NCI-H446 treated with DMSO at 0.1 percent for 48 hours (cell line): ENCODE measurements at places on chromosomes 3 and 15.

GRCh38 chr3:54086652-54087405 is 35.5 kb upstream of the CACNA2D3 start:
- no peak for DNase-seq

DNA sequence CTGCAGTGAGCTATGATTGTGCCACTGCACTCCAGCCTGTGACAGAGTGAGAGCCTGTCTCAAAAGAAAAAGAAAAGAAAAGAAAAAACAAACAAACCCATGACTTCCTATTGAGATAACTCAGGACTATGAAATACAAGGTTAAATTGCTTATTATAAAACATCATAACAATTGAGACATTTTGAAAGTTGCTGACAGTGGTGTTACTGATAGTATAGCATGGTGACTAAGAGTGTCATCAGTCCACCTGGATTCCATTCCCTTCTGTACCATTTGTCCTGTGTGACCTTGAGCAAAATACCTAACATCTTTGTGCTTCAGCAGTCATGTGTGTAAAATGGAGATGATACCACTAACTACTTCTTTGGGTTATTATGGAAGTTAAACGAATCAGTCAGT is 49.1 kb downstream of the ARHGEF26 start:
- no peak for DNase-seq

DNA sequence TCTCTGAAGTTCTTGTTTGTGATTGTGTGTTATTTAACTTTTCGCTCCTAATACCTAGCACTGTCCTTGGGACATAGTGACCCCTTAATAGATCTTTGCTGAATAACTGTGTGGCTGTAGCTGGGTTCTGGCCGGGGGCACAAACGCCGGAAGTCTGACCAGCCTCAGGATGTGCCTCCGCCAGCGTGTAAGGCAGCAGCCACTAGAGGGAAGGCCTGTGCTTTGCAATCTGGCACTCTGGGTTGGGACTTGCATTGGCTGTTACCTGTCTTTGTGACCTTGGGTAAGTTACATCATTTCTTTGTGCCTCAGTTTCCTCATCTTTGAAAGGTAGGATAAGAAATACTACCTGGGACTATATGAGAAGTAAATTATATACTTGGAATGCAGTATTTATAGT is 158.7 kb downstream of the GHSR start:
- no peak for DNase-seq

DNA sequence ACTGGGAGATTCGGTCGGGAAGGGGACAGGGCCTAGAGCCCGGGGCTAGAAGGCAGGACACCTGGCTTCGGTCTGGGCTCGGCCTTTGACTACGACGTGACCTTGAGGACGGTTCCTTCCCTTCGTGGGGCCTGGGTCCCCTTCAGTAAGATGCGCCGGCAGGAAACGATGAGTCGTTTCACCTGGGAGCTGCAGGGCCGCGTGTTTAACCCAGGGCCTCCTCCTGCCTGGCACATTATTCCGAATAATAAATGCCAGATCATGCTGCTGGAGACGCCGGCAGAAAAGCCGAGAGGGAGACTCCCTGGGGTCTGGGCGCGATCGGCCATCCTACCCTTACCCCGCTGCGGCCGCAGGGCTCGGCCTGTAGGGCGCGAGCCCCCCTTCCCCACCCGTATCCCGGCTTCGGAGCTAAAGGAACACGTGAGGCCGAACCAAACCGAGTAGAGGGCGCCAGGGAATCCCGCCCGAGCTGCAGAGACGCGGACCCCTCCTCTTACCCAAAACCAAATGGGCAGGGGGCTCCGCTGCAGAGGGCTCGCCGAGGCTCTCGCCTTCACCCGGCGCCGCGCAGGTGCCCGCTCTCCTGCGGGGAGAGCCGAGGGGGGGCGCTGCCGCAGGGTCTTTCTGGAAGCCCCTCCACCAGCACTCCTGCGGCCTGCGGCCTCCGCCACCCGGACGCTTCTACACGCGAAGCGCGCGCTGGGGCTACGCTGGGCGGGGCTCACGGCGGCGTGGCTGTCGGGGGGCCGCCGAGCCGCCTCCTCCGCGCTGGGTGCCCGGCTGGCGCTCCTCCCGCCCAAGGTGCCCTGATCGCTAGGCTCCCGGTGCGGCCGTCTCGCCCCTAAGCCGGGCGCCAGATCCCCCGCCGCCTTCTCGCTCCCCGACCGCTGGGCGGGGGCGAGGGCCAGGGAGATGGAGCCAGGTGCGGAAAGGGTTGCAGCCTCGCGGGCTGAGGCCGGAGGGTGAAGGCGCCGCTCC is at the start of gene BDH1:
TSS of gene BDH1 (minus strand) at position 688 of the 981 bp plus-strand sequence. CDS start 9,525 bp downstream, outside the sequence.
- no peak for DNase-seq

DNA sequence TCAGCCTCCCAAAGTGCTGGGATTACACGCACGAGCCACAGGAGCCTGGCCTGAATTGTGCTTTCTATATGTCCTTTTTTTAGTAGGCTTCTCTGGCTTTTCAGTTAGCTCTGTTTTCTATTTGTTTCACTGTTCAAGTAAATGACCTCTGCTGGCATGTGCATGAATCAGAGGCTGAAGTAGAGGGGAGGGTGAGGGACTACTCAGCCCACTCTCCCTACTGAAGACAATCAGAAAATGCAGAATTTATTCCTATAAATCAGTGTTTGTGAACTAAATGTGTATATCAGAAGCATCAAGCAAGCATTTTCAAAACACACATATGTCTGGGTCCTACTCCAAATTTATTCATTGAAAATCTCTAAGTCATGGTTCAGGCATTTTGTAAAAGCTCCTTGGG is 45.0 kb downstream of the ZMAT3 start:
- no peak for DNase-seq

- no peak for DNase-seq
These were observed 13.7 kb downstream of the LRTM1 start for GRCh38 chr3:54914180-54914579.

DNA sequence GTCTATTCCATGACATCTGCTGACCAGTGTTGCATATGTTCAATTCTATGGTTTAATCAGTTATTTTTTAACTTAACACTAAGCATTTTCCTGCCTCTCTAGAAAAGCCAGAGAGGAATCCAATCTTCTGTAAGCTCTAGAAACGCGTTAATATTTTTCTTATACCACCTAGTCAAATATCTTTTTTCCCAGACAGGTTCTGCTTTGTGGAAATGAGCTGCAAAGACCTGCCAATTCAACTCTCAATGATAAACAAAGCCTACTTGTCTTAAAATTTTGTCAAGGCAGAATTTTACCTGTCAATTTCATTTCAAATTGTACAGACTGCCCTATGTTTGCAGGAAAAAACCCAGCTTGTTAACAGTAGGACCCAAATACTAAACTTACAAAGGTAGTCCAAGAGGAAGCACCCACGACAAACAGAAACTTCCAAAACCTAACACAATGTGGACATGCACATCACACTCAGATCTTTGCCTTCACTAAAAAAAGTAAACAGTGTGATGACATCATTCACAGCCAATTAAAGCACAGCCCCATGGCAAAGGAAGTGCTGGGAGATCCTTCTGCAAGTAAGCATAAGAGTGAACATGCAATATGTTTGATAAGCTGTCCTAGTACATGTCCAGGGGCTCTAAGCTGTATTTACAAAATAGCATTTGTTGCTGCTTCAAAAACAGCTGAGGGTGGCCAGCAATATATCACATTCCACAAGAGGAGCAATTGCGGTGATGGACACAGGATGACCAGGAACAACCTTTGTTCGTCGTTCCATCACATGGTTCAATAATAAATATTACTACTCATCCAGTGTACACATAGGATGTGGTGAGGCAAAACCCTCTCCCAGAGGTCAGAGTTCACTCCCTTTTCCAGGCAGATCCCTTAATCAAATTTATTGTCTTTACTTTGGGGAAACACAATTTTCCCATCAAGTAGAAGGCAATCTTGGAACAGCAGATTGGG is 139.4 kb upstream of the TSC22D2 start:
- DNase-seq = no peak

DNA sequence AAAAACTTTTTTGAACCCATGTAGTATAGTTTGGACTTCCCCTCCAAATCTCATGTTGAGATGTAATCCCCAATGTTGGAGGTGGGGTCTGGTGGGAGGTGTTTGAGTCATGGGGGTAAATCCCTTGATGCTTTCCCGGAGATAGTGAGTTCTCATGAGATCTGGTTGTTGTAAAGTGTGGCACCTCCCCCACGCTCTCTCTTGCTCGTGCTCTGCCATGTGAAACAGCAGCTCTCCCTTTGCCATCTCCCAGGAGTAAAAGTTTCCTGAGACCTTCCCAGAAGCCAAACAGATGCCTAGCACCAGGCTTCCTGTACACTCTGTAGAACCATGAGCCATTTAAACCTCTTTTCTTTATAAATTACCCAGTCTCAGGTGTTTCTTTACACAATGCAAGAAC is 16.0 kb upstream of the RNU6-1 start:
- DNase-seq = no peak

DNA sequence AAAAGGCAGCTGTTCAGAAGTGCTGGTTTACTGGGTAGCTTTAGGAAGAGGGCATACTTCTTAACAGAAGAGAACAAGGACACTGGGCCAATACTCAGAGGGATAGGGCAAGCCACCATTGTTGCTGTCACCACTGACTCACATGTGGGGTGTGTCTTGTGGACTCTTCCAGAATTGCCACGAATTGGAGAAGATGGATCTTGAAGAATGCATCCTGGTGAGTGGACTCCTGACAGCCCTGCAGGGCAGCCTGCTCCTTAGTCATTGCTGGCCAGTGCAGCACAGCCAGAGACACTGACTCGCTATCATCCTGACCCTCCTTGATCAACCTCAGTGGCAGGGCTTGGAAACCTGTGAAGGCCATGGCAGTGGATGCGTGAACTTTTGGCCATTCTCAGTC is 62.3 kb downstream of the UBP1 start:
- no peak for DNase-seq

DNA sequence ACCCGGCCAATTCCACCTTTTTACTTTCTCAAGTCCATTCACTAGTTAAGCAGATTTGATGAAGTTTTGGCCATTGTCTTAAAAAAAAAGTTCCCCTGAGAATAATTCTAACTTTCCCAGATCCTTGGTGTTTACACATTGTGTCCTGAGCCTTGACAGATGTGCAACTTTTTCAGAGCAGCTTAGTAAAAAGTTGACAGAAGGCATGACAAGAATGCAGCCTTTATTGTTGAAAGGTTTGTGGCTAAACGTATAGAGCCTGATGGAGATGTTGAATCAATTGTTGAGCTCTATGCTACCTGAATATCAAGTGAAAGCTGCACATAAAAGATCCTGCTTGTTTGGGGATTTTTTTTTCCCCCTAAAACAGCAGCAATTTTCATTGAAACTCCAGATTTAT is 75.3 kb upstream of the CMTM7 start:
- DNase-seq = no peak

DNA sequence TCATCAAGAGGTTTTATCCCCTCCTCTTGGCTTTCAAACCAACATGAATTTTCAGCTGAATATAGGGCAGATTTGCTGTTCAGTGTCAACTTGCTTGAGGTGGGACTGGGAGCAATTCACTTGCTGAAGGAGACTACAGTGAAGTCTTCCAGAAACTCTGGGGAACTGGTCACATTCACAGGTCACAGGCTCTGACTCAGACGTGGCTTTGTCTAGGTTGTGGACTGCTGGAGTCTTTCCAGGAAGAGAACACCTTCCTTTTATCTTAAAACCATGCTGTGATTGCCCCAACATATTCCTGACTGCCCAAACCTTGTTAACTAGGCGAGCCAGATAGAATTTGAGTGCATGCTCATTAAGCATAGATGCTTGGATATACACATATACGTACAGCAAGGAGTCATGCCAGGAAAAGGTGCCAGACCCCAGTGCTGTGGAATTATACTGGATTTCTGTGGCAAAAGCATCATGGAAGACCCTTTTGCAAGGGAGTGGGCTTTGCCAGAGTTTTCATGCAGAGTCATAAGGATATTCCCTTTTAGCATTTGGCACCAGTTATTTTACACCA is 399.1 kb upstream of the TBL1XR1 start:
- DNase-seq = peak; percentile 82

DNA sequence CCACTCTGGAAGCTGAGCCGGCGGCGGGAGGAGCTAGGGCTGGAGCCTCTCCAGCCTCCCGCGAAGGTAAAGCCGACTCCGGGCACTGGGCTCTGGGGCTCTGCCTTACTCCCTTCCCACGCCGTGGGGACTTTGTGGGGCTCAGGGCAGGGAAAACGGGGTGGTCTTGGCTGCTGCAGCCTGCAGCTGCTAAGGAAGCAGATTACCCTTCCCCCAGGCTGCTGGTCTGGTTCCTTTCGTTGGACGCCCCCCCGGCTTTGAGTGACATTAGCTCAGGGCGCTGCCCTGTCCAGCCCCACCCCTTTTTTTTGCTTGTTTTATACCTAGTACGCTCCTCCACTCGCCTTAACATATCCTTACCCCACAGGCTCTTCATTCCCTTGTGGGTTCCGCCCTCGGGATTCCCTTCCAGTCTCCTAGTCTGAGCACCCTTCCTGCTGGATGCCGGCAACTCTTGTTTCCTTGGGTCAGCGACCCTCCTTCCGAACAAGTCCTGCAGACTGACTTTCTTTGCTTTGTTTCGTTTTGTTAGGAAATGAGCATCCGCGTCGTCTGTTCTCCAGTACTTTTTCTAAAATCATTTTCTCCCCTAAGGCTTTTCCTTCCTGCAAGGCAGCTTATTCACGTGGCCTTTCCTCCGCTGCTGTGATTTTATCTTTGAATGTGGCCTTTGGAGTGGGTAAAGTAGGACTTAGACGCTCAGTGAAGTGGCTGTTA is 551 bp downstream of the DNAJC13 start:
- peak; percentile 31 for DNase-seq

DNA sequence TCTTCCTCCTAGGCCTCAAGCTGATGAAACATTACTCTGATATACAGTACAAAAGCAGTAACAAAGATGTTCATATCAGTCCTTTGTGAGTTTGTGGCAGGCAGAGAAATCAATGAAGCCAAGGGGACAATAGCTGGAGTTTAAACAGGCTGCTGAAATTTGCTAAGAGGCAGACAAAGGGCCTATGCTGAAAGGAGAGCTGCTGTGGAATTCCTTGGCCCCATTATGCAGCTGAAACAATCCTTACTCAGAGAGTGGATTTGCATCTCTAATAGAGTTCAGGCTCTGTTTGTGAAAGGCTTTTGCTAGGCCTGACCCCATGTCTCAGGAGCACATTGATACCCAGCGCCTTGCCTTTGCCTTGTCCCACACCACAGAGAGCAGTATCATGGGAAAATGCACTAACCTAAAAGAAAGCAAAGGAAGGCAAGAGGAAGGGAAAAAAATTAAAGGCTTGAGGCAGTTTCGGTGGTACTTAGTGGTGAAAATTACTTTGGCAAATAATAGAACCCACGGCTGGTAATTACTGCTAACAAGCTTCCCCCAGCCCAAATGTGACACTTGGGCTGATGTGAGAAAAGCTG is 195.0 kb upstream of the EPHA3 start:
- no peak for DNase-seq

- no peak for DNase-seq
These were observed 229.8 kb upstream of the PLSCR5 start for GRCh38 chr3:146834917-146835316.

DNA sequence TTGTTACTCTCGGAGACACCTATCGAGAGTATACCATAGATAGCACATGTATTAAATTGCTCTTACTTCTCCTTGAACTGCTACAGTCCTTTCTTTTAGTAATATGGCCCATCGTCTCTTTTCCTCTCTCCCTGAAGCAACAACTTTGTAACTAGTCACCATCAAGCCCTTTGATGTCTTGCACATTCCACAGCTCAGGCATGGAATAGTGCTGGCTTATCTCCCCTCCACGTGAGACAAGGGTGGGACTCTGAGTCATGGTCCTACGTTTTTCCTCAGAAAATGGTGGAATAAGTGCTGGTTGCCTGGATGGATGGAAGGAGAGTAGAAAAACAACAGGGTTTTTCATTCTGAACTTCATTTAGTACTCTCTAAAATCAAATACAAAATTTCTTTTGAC is 163.3 kb upstream of the MBNL1 start:
- no peak for DNase-seq

- DNase-seq = no peak
These were observed 12.1 kb upstream of the VPS39 start for GRCh38 chr15:42220216-42220615.
